ENCODE measurements at places on chromosomes 2 and 18.
A peak's percentile ranks its signal among the peaks of the same experiment; 100 is the strongest.

- DNase-seq: no peak
- no peaks in the 10 kb centered on the region for H3K36me3 ChIP-seq
- no peak overlapping the region for H3K4me3 ChIP-seq
- H3K4me1 ChIP-seq: no peaks in the 10 kb centered on the region
- H3K27me3 ChIP-seq: no peaks in the 10 kb centered on the region
- no peak overlapping the region for H3K27ac ChIP-seq
Observed at GRCh38 chr2:210860276-210860675, 303.9 kb downstream of the CPS1 start.

- no peak overlapping the region for H3K27ac ChIP-seq
- H3K4me1 ChIP-seq: peaks cover 8% of the 10 kb centered on the region
- H3K4me3 ChIP-seq: no peak overlapping the region
- peaks cover 4% of the 10 kb centered on the region for H3K27me3 ChIP-seq
- no peak for DNase-seq
Observed at GRCh38 chr2:240398661-240399267, 36.7 kb upstream of the GPC1 start.

GRCh38 chr2:179446476-179447141 is 182.0 kb upstream of the SESTD1 start:
- no peak overlapping the region for H3K4me3 ChIP-seq
- H3K4me1 ChIP-seq: no peaks in the 10 kb centered on the region
- no peak for DNase-seq
- peaks cover 1% of the 10 kb centered on the region for H3K27me3 ChIP-seq
- H3K27ac ChIP-seq: no peak overlapping the region
- H3K36me3 ChIP-seq: no peaks in the 10 kb centered on the region

DNA sequence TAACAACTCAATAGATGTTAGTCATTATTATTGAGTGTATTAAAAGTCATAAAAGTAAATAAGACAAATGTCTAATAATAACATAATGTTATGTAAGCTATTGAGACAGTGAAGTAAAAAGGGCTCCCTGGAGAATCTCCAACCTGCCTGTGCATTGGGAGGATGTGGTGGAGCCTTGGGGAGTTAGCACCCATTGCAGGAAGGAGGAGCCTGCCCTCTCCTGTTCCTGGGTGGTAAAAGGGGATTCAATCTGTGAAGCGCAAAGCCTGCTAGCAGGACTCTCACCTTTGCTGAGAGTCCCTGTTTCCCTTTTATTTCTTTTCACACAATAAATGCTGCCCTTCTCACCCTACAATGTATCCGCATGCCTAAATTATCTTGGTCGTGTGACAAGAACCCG is 206.1 kb downstream of the RAB3GAP1 start:
- H3K4me1 ChIP-seq: no peaks in the 10 kb centered on the region
- H3K36me3 ChIP-seq: peaks cover 2% of the 10 kb centered on the region
- H3K4me3 ChIP-seq: no peak overlapping the region
- no peaks in the 10 kb centered on the region for H3K27me3 ChIP-seq
- no peak overlapping the region for H3K27ac ChIP-seq

DNA sequence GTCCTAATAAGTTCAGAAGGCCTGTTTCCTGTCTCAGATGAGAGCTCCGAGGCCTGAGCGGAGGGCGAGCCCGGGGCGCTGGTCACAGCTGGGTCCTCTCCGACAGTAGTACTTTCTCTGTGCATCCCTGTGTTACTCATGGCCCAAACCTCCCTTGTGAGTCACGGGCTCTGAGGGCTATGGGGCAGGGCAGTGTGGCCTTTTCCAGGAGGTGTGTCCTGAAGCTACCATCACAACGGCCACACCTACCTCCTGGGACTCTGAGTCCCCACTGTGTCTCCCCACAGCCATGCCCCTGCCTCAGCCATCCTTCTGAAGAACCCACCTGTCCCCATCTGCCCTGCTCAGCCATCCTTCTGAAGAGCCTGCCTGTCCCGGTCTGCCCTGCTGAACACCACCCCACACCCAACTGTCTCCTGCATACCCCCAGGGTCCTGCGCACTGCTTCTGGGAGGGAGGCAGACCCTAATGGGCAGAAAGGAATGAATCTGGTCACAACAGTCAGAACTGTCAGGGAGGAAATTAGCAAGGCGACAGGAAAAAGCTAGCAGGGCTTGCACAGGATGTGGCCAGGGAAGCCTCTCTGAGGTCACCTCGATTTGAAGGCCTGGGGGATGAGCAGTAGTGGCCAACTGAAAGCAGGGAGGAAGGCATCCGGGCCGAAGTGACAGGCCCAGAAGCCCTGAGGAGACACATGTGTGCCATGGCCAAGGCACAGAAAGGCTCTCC is 145.4 kb upstream of the RIOK3 start:
- peak overlapping the region; percentile 98 for H3K27ac ChIP-seq
- peak; percentile 89 for DNase-seq
- peaks cover 41% of the 10 kb centered on the region for H3K4me1 ChIP-seq
- no peaks in the 10 kb centered on the region for H3K27me3 ChIP-seq
- peak overlapping the region; percentile 66 for H3K4me3 ChIP-seq

GRCh38 chr2:85151026-85151425 is 17.8 kb downstream of the TCF7L1 start:
- H3K27ac ChIP-seq: no peak overlapping the region
- no peaks in the 10 kb centered on the region for H3K36me3 ChIP-seq
- H3K4me3 ChIP-seq: no peak overlapping the region
- peaks cover 25% of the 10 kb centered on the region for H3K27me3 ChIP-seq
- no peaks in the 10 kb centered on the region for H3K4me1 ChIP-seq

DNA sequence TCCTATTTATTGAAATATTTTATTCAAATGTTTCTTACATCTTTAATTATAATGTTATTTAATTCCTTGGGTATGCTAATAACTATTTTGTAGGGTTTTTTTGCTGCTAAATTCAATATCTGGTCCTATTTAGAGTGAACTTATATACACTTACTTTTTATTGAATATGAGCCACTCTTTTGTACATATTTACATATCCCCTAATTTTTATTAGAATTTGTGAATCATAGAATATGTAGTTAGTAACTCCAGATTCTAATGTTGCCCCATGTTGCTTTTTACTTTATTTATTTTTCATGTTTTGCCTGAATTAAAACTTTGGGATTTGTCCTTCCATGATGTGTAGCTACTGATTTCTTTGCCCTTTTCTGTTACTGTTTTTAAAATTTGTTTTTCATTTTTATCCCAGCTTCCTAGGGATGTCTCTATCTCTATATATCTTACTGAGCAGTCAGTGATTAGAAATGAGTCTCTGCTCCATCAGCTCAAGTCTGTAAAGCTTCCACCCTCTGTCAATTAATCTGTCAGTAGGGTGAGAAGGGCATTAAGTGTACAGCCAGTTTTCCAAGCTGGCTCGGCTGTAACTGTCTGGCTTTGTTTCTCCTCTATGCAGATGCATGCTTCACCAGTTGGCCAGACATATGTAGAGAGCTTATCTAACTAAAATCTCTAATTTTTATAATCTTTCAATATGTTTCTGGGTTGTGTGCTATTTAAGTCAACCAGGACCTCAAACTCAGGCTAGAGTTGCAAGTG is 256.9 kb downstream of the CDH19 start:
- H3K36me3 ChIP-seq: no peaks in the 10 kb centered on the region
- no peak overlapping the region for H3K27ac ChIP-seq
- no peaks in the 10 kb centered on the region for H3K4me1 ChIP-seq
- H3K27me3 ChIP-seq: no peaks in the 10 kb centered on the region
- H3K4me3 ChIP-seq: no peak overlapping the region

DNA sequence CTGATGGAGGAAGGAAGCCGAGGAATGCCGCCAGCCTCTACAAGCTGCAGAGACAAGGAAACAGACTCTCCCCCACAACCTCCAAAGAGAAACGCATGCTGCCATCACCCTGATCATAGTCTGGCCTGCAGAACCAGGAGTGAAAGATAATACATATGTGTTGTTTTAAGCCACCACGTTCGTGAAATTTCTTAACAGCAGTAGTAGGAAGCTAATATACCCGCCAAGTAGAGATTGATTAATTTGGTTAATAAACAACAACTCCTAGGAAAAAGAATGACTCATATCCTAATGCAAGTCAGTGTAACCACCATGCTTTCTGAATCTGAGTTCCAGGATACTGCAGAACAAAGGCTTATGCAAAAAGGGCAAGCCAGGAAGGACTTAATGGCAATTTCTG is 36.6 kb downstream of the LONRF2 start:
- H3K27ac ChIP-seq: no peak overlapping the region
- H3K36me3 ChIP-seq: no peaks in the 10 kb centered on the region
- no peak for DNase-seq
- H3K27me3 ChIP-seq: peaks cover 21% of the 10 kb centered on the region
- no peak overlapping the region for H3K4me3 ChIP-seq
- H3K4me1 ChIP-seq: peaks cover 43% of the 10 kb centered on the region

DNA sequence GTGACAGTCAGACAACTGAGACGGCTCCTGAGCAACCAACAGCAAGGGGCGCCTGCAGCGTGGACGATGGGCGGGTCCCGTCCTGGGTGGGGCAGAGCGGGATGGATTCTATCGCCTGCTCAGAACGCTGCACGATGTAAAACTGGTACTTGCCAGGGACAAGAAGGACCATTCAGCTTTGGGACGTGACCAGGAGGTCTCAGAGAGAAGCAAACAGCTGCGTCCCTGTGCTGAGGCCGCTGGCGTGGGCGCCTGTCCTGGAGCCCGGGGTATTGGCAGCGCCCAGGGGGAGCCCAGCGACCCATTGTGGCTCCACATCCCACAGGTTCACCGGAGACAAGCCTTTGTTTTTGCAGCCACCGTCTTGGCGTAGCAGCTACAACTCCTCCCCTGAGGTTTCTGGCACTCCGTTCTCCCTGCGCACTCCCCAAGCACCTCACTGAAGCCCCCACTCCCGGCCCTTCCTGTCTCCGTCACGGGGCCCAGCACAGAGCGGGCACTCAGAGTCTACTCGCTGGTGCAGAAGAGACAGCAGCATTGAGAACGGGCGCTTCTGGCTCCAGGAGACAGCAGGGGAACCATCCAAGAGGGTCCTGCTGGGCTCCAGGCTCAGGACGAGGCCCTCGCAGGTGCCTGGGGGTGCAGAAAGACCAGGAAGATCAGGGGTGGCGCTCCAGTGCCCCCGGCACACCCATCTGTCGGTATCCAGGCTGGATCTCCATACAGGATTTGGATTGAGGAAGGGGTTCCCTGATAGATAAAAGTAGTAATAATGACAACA is 22.1 kb upstream of the KCNG2 start:
- H3K4me3 ChIP-seq: no peak overlapping the region
- no peaks in the 10 kb centered on the region for H3K27me3 ChIP-seq
- DNase-seq: no peak
- H3K36me3 ChIP-seq: no peaks in the 10 kb centered on the region

DNA sequence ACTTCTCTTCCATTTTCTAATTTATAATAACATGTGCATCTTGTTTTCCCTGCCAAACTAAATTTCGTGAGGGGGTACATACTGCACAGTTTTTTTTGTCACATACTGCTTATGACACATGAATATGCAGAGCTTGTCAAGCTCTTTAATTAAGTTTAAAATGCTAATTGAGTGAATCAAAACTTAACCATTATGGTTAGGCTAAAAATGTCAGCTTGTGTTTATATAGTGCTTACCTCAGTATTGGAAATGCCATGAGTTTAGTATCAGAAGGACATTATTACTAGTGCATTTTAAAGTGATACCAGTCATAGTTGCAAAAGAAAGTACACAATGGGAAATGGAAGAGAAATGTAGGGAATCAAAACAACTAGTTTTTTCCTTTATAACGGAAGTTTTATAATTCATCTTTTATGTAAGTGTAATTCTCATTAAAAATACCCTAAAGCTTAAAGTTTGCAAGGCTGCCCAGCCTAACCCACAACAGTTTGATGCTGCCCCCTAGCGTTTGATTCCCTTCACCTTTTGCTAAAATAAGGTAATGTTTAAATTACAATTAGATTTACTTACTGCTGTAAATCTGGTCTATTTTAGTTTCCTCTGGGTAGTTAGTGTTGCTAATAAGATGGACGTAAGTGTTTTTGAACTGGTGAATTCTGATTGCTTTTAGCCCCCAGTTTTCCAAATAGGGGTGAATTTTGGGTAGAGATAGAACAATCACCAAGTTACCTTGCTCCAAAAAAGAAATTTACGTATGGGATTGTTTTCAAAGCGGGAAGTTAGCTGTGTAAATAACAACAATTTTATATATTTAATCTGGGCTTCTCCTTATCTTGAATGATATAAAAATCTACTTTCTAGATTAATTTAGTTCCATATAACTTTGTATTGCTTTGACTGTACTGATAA is 3.2 kb downstream of the SLC39A10 start:
- H3K4me3 ChIP-seq: peak overlapping the region; percentile 86
- peaks cover 28% of the 10 kb centered on the region for H3K36me3 ChIP-seq
- peak; percentile 86 for DNase-seq
- peaks cover 28% of the 10 kb centered on the region for H3K4me1 ChIP-seq

GRCh38 chr2:109061736-109062135 is 67.3 kb upstream of the SH3RF3 start:
- no peak for DNase-seq
- no peak overlapping the region for H3K27ac ChIP-seq
- H3K36me3 ChIP-seq: no peaks in the 10 kb centered on the region
- H3K27me3 ChIP-seq: no peaks in the 10 kb centered on the region
- no peaks in the 10 kb centered on the region for H3K4me1 ChIP-seq
- H3K4me3 ChIP-seq: no peak overlapping the region

DNA sequence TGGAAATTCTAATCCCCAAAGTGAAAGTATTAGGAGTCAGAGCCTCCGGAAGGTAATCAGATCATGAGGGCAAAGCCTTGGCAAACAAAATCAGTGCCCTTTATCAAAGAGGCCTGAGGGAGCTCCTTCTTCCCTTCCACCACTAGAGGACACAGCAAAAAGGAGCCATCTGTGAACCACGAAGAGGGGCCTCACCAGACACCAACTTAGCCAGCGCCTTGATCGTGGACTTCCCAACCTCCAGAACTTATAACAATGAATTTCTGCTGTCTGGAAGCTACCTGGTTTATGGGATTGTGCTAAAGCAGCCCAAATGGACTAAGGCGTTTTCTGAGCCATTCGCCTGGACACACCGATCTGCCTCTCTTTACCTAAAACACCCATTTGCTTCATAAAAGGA is 133.1 kb downstream of the EIPR1 start:
- H3K27me3 ChIP-seq: no peaks in the 10 kb centered on the region
- peaks cover 24% of the 10 kb centered on the region for H3K36me3 ChIP-seq
- H3K4me3 ChIP-seq: no peak overlapping the region
- no peak overlapping the region for H3K27ac ChIP-seq

- H3K36me3 ChIP-seq: peaks cover 10% of the 10 kb centered on the region
- no peak overlapping the region for H3K27ac ChIP-seq
- H3K4me3 ChIP-seq: no peak overlapping the region
- peaks cover 9% of the 10 kb centered on the region for H3K4me1 ChIP-seq
Observed at GRCh38 chr2:15543541-15543940, 17.6 kb downstream of the NBAS start.

GRCh38 chr2:215425021-215425782 is 10.7 kb downstream of the FN1 start:
- no peak overlapping the region for H3K4me3 ChIP-seq
- H3K4me1 ChIP-seq: no peaks in the 10 kb centered on the region
- no peaks in the 10 kb centered on the region for H3K36me3 ChIP-seq
- no peak overlapping the region for H3K27ac ChIP-seq
- DNase-seq: no peak

GRCh38 chr2:66582104-66582986 is 147.4 kb downstream of the MEIS1 start:
- H3K27me3 ChIP-seq: peaks cover 37% of the 10 kb centered on the region
- peaks cover 4% of the 10 kb centered on the region for H3K36me3 ChIP-seq
- H3K4me3 ChIP-seq: no peak overlapping the region
- no peaks in the 10 kb centered on the region for H3K4me1 ChIP-seq
- no peak overlapping the region for H3K27ac ChIP-seq
- DNase-seq: no peak

GRCh38 chr2:191038241-191038725 is 24.3 kb upstream of the STAT1 start:
- peaks cover 38% of the 10 kb centered on the region for H3K4me1 ChIP-seq
- H3K27ac ChIP-seq: peak overlapping the region; percentile 87
- H3K4me3 ChIP-seq: peak overlapping the region; percentile 36
- DNase-seq: peak; percentile 82

GRCh38 chr18:50218432-50219197 is 23.7 kb upstream of the MYO5B start:
- H3K27ac ChIP-seq: no peak overlapping the region
- H3K4me1 ChIP-seq: no peaks in the 10 kb centered on the region
- no peaks in the 10 kb centered on the region for H3K36me3 ChIP-seq
- DNase-seq: peak; percentile 54
